ENCODE measurements at places on chromosomes 11 and 22.

DNA sequence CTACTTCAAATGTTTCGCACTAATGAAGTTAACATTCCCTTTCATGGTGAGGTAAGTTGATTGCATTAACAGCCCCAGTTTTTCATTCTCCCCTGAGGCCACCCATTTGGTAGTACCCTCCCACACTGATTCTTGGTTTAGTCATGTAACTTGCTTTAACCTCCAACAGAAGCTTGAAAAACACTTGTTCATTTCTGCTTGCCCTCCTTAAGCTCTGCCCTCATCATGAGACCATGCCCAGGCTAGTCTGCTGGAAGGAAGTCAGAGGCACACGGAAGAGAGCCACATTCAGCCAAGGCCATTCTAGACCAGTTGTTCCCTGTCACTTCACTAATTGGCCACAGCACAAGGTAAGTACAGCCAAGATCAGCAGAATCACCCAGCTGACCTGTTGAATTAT is 50.7 kb upstream of the CD44 start:
- DNase-seq = no peak

- DNase-seq = no peak
These were observed 10.5 kb downstream of the PAX6 start for GRCh38 chr11:31800398-31801265.

DNA sequence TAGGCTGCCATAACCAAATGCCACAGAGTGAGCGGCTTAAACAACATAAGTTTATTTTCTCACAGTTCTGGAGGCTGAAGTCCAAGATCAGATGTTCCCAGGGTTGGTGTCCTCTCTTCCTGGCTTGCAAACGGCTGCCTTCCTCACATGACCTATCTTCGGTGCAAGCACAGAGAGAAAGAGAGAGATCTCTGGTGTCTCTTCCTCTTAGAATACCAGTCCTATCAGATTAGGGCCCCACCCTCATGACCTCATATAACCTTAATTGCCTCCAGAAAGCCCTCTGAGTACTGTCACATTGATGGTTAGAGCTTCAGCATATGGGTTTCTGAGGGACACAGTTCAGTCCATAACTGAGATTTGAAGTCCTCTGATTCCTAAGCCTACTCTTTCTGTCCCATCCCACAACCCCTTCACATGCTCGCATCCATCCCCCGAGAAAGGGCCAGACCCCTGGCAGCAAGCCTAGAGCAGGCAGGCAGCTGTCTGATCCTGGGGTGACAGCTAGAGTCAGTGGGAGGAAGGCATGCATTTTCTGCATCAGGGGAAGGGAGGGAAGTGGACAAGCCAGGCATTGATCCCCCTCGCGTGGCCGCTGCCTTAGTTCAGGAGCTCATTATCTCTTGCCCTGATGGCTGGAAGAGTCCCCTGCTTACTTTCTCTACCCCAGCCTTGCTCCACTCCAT is 114.1 kb downstream of the FAR1 start:
- no peak for DNase-seq

- no peak for DNase-seq
These were observed 12.0 kb downstream of the IL18BP start for GRCh38 chr11:72010529-72011233.

DNA sequence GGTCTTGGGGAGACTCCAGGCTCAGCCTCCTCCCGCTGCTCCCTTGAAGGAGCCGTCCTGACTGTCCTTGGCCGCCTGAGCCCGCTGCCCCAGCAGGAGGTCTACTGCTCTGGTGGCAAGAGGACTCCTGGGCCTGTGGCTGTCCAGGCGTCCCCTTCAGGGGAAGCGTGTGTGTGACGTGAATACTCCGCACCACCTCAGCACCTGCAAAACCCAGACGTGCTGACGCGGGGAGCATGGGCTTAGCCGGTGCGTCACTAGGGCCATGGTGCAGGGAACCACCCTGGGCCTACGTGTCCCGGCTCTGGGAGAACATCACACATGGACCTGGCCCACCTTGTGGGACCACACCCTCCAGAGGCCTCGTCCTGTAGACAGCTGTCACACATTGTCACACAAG is 30.2 kb upstream of the BRSK2 start:
- no peak for DNase-seq

GRCh38 chr11:16945671-16946469 is 68.3 kb downstream of the PLEKHA7 start:
- DNase-seq = peak; percentile 70

DNA sequence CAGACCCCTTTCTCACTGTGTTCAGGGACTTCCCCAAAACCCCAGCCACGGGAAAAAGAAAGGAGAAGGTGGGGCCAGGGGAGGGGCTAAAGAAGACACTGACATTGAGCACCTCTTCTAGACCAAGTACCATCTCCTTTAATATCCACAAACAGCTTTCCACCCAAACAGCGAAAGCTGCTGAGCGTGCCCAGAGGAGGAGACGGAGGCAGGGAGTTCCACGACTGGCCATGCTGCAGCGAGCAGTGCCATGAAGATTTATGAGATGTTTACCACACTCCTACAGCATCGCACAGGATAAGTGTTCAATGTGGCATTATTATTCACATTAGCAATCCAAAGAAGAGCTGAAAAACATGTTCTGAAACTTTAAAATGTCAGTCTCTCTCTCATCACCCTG is 127.4 kb downstream of the LARGE1 start:
- DNase-seq = no peak

DNA sequence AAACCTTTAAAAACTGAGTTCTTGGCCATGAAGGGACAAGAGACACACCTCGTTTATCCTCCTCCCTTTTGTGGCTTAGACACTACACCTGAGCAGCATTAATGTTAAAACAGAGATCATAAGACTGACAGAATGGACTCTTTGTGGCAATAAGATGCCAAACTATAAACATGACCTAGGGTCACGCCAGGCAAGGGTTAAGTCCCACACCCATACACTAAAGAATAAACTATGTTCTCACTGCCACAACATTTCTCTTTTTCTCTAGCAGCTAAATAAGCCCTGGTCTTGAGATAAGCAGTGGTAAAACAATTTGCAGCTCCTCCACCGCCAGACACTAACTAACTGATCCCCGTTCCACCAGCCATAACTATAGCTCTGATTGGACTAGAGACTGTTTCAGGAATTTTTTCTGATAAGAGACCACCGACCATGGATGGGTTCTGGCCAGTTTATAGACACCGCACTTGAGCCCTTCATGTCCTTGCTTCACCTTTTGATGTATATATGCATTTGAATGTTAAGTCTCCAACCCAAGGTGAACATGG is 4.9 kb upstream of the SLCO2B1 start:
- DNase-seq = no peak

- no peak for DNase-seq
These were observed 678 bp upstream of the RANGAP1 start for GRCh38 chr22:41286639-41287091.

DNA sequence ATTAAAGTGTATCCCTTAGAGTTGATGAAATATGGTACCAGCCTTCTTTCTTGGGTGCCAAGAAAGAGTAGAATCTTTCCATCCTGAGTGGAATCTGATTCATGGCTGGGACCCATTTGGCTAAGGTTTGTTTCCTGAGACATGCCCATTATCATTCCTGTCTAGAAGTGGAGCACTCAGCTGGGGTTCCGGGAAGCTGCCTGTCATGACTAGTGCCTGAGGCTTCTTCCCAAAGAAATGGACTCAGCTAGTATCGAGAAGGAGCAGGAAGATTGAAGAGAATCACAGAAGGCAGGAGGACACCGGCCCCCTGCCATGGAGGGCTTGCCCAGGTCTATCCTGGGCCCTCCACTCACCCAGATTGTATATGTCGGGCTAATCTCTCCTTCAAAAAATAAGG is 57.6 kb downstream of the KREMEN1 start:
- DNase-seq = no peak

GRCh38 chr22:50222508-50222907 is 21.7 kb downstream of the SELENOO start:
- DNase-seq = no peak

- peak; percentile 58 for DNase-seq
These were observed 32.4 kb downstream of the POU2F3 start for GRCh38 chr11:120272303-120272702.

- peak; percentile 92 for DNase-seq
These were observed 7.0 kb downstream of the FADD start for GRCh38 chr11:70210051-70210501.

DNA sequence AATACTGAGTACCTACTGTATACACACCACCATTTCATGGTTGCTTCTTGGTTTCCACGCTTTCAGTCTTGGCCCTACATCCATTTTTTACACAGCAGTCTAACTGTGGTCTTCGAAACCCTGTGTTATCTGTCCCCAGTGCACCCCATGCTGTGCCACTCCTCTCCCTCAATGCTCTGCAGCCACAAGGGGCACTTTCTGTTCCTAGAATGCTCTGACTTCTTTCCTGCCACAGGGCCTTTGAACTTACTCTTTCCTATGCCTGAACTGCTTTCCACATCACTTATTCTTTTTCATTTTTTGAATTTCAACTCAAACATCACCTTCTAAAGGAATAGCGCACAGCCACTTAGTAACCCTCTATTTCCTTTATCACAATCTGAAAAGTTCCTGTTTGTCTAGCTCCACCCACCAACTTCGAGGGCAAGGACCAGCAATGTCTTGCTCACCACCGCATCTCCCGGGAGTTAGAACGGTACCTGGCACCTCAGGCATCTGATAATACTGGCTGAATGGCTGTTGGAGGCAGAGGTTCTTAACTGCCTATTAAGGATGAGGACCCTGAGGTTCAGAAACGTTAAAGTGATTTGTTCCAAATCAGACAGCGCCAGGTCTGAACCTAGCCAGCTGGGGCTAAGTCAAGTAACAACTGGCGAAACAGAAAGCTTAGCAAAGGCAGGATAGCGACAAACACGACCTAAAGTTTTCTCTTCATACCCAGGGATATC is 568 bp downstream of the ALG8 start:
- peak; percentile 65 for DNase-seq

DNA sequence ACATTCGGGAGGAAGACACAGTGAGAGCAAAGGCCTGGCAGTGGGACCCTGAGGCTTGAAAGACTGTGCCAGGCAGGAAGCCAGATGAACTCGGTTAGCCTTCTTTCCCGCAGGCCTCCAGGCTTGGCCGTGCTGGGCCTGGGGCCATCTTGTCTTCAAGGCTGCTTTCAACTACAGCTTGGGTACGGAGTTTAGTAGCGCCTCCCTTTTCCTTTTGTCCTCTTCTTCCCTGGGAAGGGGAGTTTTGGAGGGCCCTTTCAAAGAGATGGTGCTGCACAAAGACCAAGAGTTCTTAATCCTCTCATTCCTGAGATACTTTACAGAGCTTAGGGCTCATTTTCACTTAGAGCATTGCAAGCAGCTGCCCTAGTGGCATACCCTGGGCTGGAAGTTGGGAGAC is 87.5 kb downstream of the TP53I11 start:
- no peak for DNase-seq

- DNase-seq = no peak
These were observed 7.0 kb upstream of the PRG2 start for GRCh38 chr11:57397394-57397990.

DNA sequence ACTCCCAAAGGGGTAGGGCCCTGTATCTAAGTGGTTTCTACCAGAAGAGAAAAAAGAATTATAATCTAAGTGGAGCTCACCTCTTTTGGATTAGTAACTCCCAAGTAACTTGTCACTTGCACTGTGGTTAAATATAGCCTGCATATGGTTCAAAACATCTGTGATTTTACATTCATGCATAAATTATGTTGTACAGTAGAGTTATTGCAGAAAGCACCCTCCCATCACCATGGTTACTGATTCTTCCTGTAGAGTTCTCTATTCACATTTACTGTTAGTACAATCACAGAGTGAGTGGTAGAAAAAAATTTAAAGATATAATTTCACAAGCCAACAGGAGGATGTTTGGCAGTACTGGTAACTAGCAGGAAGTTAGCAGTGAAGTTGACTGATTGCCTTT is 80.4 kb downstream of the LRRC4C start:
- DNase-seq = no peak

- peak; percentile 76 for DNase-seq
These were observed 47.1 kb upstream of the UCP3 start for GRCh38 chr11:74055938-74056337.

- no peak for DNase-seq
These were observed 113.7 kb upstream of the NCAM1 start for GRCh38 chr11:112847568-112847967.

DNA sequence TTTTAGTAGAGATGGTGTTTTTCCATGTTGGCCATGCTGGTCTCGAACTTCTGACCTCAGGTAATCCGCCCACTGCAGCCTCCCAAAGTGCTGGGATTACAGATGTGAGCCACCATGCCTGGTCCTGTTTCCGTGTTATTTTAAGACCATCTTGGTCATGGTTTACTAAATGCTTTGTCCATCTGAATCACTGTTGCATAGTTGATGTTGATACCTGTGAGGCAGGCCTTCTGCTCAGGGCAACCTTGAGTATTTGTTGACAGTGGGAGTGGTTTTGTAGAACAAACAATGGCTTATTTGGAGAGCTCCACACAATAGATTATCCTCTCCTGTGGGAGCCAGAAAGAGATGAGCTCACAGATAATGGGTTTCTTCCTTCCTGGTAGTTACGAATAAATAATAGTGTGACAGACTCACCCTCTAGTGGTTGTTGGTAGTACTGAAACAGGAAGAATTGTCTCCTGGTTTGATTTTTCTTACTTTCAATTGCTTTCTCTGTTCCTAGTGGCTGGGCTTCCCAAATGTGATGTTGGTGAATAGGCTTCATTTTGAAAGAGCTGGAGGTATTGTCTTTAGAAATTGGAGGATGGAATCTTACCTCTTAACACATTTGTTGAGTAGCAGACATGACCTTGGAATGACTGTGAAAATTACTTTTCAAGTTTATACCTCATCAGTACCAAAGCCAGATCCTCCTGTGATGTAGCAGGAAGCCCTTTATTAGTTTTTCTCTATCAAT is 39.0 kb downstream of the CTNND1 start:
- DNase-seq = peak; percentile 73

- no peak for DNase-seq
These were observed 1197.3 kb downstream of the BRD1 start for GRCh38 chr22:48630433-48630754.

Measured in amniotic epithelial cell (primary cell).